ENCODE measurements at places on chromosomes 4 and X. TPM values are rescaled to one million over a fixed set of nuclear protein-coding genes. Genes with fewer than 3 reads are reported as not detected.

The DDIT4L gene
- total RNA-seq, result 1.0 TPM

The SLC16A2 gene
- 2.1 TPM for total RNA-seq

The C4orf51 gene
- total RNA-seq, result not detected

The USP27X gene
- total RNA-seq, result 1.7 TPM

The DDX53 gene
- not detected for total RNA-seq

The CYP2U1 gene
- 9.4 TPM for total RNA-seq

The XKRX gene
- total RNA-seq, result 1.0 TPM

The IL1RAPL1 gene
- total RNA-seq, result not detected

The ARX gene
- total RNA-seq, result not detected

The CCDC160 gene
- not detected for total RNA-seq

The VCX gene
- total RNA-seq, result not detected

The SYP gene
- total RNA-seq, result under 0.01 TPM

The POLA1 gene
- total RNA-seq, result 7.5 TPM

The SMC1A gene
- 31.2 TPM for total RNA-seq

The FAM9A gene
- total RNA-seq, result not detected

The FAM9C gene
- not detected for total RNA-seq

The GLRA2 gene
- not detected for total RNA-seq

The ASMT gene
- not detected for total RNA-seq

The PABPC1L2A gene
- total RNA-seq, result not detected

The DMP1 gene
- total RNA-seq, result not detected

The MAGEC1 gene
- not detected for total RNA-seq

The NAT8L gene
- 0.36 TPM for total RNA-seq

The DDX60 gene
- 7.5 TPM for total RNA-seq

The CFAP299 gene
- total RNA-seq, result 0.34 TPM

The CDS1 gene
- total RNA-seq, result 29.7 TPM

The ARHGAP6 gene
- not detected for total RNA-seq

The AFF2 gene
- total RNA-seq, result 0.14 TPM

The VCX3A gene
- total RNA-seq, result not detected

The RHOH gene
- not detected for total RNA-seq
